ENCODE measurements at places on chromosomes 2 and 18.

DNA sequence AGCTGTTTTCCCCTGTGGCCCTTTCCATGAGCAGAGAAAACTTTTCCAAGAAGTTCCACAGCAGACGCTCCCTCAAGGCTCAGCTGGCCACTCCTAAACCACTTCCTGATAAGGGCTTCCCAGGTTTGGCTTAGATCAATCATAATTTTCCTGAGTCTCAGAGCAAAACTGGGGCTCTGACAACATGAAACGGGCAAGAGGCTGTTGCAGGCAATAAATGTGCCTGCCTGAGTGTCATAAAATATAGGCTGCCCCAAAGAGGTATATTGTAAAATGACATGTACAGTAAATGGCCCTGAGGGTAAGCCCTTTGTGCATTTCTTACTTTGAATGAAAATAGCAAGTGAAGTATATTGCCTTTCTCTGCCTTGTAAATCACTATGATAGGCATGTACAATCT lies 105.6 kb upstream of the UXS1 start:
- DNase-seq: no peak

DNA sequence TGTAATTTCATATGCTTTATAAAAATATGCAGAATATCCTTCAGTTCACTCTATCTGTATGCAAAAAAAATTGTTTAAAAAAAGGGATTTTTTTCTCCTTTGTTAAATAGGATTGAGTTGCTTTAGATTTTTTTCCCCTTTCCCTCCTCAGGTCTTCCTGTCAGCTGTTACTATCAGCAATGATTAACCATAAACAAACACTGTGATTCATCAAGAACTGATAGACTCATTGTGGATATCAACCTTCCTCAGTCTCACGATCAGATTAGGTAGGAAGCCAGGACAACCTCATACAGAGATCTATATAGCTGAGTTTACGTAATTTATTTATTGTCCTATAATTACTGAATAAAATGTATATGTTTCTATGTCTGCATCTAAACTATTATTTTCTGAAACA lies 2136.2 kb upstream of the CELF4 start:
- DNase-seq: no peak

- DNase-seq: no peak
Observed at GRCh38 chr2:657766-658165, 19.4 kb downstream of the TMEM18 start.

DNA sequence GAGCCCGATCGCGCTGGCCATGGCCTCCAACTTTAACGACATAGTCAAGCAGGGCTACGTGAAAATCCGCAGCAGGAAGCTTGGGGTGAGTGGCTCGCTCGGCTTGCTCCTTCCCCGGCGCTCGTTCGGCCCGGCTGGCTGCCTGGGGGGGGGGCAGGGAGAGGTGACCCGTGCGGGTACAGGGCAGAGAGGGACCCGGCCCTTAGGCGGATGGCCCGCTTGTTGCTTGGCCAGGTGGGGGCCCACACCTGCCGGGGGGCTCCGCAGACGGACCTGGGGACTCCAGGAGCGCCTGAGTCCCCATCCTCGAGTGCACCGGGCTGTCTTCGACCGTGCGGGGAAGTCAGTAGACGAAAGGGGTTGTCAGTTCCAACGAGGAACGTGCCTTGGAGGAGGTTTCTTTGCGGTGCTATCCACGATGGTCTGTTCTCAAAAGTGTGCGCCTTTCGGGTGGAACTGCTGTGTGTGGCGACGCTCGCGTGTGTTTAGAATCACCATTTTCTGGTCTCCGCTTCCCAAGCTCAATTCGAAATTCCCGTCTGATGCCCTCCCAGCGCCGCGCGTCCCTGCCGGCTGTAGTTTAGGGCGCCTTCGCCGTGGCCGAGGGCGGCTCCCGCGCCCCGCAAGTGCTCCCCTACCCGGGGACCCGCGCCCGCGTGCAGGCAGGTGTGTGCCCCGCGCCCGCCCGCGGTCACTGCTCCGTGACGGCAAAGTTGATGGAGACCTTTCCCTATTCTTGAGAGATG lies 711 bp downstream of the DOK6 start:
- DNase-seq: no peak

DNA sequence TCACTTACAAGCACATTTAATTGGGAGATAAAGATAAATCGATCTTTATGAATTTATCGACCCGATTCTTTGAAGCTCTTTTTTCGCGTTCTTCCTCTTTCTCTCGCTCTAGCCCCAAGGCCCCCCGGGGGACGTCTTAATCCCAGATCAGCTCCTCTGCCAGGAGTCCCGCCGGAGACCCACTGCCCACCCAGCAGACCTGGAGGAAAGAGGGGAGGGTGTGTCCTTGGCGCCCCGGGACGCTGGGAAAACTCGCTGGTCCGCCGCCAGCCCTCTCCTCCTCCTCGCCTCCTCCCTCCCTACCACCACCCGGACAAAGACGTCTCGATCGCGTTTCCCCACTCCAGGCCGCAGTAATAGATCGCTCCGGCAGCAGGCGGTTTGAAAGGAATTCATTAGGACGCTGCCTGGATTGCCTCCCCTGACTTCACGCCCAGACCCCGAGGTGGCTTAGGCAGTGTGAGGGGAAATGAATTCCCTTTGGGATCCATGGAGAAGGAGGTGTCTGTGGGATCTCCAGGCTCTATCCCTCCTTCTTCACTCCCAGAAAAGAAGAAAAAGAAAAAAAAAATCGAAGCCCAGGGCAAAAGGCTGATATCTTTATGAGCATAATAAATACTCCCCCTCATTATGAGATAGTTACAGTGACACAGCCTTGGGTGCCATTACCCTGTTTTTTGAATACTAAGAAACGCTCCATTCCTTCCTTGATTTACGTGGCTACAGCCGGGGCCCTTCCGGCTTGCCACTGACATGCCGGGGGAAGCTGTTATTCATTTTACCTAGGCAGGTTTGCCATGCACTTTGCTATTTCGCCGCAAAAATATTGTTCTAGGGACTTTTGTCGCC lies 1.8 kb upstream of the GBX2 start:
- DNase-seq: no peak

DNA sequence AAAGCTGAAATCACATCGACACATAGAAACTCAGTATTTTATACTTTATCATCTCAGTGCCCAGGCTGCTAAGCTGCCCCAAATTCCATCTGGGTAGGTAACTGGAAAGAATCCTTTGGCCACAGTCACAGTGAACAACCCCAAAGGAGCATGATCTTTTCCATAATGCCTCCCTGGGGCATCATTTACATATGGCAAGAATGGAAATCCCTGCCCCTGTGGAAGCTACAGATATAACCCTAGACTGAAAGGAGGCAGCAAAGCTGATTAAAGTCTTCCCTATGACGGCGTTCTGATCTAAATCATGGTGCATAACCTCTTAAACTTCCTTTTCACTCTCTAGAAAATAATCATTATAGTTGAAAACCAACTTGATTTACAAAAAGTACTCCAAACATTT lies 41.5 kb downstream of the MAP3K19 start:
- no peak for DNase-seq

DNA sequence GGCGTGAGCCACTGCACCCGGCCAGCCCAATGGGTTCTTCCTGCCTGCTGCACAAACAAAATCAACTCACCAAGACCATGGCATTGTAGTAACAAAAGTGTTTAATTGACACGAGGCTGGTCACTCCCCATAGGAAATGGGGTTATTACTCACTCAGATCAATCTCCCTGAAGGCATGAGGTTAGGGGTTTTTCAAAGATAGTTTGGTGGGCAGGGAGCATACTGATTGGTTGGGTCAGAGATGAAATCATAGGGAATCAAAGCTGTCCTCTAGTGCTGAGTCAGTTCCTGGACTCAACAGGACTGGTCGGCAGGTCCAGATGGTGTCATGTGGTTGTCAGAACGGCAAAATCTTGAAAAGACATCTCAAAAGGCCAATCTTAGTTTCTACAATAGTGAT lies 122.1 kb downstream of the TMEM17 start:
- DNase-seq: no peak

- DNase-seq: no peak
Observed at GRCh38 chr2:20001361-20001863, 11.1 kb downstream of the MATN3 start.

DNA sequence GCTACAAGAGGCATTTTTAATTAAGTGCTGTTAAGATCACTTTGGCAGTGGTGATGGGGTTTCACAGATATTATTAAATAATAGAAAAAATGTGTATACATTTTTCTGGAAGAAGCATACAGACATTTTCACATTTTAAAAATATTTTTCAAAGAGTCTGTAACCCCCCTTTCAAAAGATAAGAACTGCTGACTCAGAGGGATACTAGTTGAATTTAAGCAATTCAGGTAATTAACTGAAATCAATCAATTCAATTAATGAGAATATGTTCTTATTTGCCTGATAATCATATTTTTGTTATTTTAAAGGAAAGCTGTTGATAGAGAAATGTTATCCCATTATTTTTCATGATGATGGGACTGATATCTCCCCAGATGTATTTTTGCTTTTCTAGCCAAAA lies 41.1 kb downstream of the CPO start:
- DNase-seq: no peak

- peak; percentile 12 for DNase-seq
Observed at GRCh38 chr2:29010946-29011345, 29.8 kb downstream of the TOGARAM2 start.

GRCh38 chr2:101120124-101120996 lies 30.8 kb downstream of the TBC1D8 start:
- no peak for DNase-seq

DNA sequence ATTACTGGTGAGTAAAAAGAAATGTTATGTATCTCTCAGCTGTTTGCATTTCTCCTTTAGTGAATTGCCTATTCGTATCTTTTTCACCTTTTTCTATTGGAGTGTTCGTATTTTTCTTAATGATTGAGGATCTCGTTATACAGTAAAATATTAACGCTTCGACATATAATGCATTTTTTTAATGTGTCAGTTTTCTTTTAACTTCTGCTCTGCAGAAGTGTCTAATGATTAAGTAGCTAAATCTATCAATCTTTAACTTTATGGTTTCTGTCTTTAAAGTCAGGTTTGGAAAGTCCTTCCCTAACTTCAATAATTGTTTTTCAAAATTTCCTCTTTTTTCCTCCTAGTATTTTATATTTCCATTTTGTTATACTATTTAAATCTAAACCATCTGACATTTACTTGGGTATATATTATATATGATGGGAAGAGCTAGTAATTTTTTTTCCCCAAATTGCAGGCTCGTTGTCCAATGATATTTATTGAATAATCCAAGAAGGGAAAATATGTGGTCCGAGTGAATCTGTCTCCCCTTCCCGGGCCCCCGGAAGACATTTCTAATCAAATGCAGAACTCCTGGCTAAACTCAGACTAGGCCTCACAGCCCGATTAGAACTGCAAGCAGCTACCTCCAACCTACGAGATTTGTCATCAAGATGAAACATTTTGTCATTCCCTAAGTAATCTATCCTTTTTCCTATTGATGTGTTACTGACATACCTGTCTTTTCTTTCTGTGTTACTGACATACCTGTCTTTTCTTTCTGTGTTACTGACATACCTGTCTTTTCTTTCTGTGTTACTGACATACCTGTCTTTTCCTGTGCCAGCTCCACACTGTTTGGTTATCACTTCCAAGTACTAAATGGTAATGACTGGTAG lies 17.2 kb downstream of the PCBP1 start:
- peak; percentile 21 for DNase-seq

GRCh38 chr2:238890131-238890530 lies 42.2 kb downstream of the TWIST2 start:
- no peak for DNase-seq

DNA sequence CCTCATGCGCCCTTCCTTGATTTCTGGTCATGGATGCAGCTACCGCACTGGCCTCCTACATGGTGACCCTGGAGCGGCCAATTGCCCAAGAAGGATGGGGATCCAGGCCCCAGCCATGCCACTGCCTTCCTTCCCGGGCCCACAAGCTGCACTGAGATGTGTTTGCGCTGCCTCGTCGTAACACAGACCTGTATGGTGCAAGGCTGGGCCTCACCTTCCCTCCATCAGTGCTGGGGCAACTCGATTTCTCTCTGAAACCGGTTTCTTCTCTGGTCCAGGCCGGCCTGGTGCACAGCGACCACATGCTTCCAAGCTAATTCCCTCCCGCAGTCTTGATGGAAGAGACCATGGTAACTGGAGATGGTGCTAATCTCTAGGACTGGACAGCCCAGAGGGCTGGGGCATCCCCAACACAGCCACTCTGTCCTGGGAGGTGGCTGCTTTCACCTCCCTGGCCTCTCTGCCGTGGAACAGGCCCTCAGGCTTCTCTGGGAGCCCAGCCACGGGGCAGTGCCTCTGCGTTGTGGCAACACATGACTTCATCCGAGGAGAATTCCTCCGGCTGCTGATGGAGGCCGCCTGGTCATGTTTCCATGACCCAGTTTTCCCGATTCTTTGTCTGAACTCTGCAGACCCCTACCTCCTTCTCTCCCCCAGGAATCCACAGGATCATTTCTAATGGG lies 184.2 kb downstream of the GLI2 start:
- no peak for DNase-seq

DNA sequence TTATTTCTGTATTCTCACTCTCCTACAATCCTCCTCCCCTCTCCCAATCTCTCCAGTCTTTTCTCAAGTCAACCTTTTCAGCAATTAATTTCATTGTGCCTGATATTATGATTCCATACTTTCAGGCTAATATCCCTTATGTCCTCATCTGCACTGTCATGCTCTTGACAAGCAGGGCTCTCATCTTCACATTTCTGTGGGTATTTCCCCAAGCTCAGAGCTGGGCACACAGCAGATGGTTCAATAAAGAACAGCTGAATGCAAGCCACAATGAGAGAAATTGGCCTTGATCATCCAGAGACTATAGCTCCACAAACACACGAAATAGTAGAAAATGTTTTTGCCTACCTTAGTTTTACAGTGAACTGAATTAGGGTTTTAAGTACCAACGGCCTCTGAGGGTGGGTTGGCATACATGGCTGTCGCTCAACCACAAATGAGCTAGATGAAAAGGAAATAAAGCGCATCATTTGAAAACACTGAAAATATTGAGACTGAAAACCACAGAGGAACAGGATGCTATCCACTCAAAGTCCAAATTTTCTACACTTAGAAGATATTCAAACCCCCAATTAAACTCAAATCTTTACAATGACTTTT lies 47.5 kb upstream of the STAT1 start:
- DNase-seq: peak; percentile 8

GRCh38 chr18:24741965-24742724 lies 281.7 kb downstream of the HRH4 start:
- no peak for DNase-seq

DNA sequence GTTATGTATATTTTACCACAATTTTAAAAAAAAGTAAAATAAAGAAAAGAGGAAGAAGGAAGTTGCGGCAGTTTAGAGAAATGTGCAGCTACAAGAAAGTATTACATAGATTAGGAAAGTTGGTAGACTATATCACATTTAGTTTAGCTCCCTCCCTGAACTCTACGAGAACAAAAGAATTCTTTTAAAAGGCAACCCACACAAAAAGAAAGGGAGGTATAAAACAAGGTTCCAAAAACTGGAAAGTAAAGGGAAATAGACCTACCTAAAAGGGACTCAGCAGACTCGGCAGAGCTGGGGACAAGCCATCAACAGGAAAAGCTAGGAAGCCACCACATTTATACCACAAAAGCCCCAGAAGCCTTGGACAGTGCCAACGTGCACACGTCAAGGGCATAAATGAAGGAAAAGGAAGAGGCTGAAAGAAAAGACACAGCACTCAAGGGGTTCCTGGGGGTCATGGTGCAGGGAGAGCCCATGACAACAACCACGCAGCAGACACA lies 9.1 kb downstream of the TMEM127 start:
- DNase-seq: no peak
